ENCODE measurements at places on chromosomes 6 and 20.

DNA sequence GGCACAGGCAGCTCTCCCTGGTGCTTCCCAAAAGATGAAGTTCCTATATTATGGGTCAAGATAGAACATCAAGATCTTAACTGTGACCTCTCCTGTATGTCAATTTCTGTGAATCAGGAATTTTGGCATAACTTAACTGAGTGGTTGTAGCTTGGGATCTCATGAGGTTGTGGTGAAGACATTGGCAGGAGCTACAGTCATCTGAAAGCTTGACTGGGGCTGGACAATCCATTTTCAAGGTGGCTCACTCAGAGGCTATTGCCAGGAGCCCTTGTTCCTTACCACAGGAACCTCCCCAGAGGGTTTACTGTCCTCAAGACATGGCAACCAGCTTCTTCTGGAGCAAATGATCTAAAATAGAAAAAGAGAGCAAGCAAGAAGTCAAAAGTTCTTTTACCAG, 252.2 kb downstream of the ADGB start:
- no peak for DNase-seq

- DNase-seq, result no peak
Observed at GRCh38 chr20:21019814-21020658, 86.1 kb downstream of the LINC00237 start.

DNA sequence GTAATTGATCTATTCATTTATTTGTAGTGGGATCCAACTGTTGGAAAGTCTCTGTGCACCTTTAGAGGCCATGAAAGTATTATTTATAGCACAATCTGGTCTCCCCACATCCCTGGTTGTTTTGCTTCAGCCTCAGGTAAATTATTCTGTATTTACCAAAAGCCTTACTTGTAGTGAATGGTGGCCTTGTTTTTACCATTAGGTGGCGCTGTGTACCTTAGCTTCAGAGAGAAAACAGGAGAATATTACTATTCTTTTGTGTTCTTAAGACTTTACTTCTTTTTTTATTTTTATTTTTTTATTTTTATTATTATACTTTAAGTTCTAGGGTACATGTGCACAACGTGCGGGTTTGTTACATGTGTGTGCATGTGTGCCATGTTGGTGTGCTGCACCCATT, 23.7 kb downstream of the PEX7 start:
- peak; percentile 80 for DNase-seq

- no peak for DNase-seq
Observed at GRCh38 chr6:138402838-138403187, 1.2 kb upstream of the HEBP2 start.

- peak; percentile 45 for DNase-seq
Observed at GRCh38 chr6:64221776-64222175, 586.2 kb downstream of the PHF3 start.

DNA sequence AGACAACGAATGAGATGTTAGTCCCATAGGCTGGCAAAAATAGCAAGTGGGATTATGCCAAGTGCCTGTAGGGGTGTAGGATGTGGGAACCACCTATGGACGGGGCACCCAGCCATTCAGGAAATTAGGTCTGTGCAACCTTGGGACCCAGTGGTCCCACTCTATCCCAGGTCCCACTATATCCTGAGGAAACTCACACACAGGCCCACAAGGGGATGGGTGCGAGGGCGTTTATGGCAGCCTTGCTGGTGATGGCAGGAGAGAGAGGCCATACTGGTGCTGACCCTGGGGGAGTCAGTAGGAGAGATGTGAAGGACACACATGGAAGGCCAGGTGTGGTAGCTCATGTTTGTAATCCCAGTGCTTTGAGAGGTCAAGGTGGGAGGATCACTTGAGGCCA, 163.6 kb downstream of the EYA2 start:
- no peak for DNase-seq

- DNase-seq, result no peak
Observed at GRCh38 chr20:47500554-47500953, 1.1 kb upstream of the NCOA3 start.

DNA sequence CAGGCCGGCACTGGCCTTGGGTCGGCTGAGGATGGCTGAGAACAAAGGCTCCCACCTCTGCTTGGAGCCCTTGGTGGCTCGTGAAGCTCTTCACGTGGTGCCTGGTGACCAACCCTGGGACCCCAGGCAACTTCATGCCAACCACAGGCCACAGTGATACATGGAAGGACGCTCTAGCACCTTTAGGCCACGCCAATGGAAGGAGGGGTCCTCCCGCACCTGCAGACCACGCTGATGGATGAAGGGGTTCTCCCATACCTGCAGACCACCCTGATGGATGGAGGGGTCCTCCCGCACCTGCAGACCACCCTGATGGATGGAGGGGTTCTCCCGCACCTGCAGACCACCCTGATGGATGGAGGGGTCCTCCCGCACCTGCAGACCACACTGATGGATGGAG, 62.5 kb downstream of the ERMARD start:
- DNase-seq, result no peak

GRCh38 chr6:132082421-132082820, 131.2 kb upstream of the CCN2 start:
- DNase-seq, result no peak

GRCh38 chr6:101706576-101706975, 313.1 kb downstream of the GRIK2 start:
- no peak for DNase-seq

DNA sequence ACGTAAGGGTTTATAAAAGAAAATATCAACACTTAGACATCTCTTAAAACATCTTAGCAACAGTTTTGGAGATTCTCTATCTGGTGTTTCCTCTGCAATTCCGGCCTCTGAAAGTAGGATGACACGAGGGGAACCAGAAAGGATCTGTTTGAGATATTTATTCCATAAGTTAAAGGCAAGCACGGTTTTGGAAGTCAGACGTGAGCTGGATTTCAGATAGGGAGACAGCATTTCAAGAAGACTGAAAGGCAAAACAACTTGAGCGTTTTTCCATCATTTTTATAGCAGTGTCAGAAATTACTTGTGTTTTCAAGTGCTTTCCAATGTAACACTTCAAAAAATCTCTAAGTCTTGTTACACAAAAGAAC, 52.9 kb upstream of the BTN3A2 start:
- peak; percentile 38 for DNase-seq

- no peak for DNase-seq
Observed at GRCh38 chr6:29631209-29631810, 1.7 kb downstream of the GABBR1 start.

DNA sequence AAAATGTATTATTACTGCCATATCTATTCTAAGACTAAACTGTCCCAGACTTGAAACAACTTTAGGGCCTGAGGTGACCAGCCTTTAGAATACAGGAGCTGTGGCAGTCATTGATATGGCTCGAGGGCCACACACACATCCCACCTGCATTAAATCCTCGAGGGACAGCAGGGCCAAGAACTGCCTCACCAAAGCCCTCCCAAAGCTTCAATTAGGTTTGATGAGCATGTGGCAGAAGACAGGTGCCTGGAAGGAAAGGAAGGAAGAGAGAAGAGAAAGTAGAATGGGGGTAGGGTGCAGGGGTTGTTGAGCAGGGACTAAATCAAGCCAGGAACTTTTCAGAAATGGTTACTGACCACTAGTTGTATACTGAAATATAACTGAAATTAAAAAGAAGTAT, 115.0 kb downstream of the PDSS2 start:
- DNase-seq, result no peak

GRCh38 chr20:64167676-64168075, 3.4 kb downstream of the MYT1 start:
- no peak for DNase-seq

GRCh38 chr6:88013554-88013953, 34.1 kb upstream of the SPACA1 start:
- no peak for DNase-seq

GRCh38 chr6:90048206-90048967, 154.1 kb downstream of the GJA10 start:
- DNase-seq, result no peak

GRCh38 chr6:747028-747427, 54.1 kb upstream of the EXOC2 start:
- no peak for DNase-seq

DNA sequence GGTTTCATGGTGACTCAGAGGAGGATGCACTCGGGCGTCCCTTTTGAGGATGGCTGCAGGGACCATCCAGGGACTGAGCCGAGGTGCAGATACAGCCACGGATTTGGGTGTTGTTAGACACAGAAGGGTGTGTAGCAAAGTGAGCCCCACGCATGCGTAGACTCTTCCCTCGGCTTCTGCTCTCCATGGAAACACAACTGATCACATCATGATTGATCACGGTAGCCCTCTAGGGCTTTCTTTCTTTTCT, 606 bp upstream of the ULBP1 start:
- DNase-seq, result peak; percentile 29

Measured in fibroblast of pulmonary artery (primary cell).